Fibroblast of skin of right biceps (primary cell): ENCODE measurements at places on chromosomes 5 and 9.

- DNase-seq, result no peak
These were observed 10.1 kb downstream of the KCNV2 start for GRCh38 chr9:2727374-2727773.

- no peak for DNase-seq
These were observed 2.6 kb downstream of the AUH start for GRCh38 chr9:91359083-91359482.

- no peak for DNase-seq
These were observed 40.6 kb upstream of the COL5A1 start for GRCh38 chr9:134600836-134601638.

DNA sequence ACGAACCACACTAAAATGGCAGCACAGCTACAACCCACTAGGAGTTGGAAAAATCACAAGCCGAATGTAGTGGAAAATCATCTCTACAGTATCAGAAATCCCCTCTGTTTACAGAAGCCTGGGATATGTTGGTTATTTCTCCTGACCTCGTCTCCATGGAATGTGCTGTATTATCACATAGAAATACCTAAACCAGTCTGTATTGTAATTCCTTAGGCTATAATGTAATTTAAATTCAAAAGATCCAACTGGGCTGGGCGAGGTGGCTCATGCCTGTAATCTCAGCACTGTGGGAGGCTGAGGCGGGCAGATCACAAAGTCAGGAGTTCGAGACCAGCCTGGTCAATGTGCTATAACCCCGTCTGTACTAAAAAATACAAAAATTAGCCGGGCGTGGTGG, 244.8 kb upstream of the MPDZ start:
- DNase-seq, result peak; percentile 52

DNA sequence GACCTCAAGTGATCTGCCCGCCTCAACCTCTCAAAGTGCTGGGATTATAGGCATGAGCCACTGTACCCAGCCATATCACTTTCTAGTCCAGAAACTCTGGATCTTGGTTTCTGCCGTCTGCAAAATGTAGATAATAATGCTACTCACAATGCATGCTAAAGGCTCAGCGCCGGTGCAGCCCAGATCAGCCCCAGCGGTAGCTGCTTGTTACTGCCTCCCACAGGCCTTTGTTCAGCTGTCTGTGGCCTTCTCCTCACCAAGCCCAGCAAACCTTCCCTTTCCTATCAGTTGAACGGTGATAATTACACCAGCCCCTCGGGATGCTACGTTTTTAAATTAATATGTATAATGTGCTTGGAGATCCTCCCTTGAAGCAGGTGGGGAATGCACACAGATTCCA, 26.2 kb upstream of the MSX2 start:
- DNase-seq, result no peak

- no peak for DNase-seq
These were observed 426.3 kb upstream of the FAM174A start for GRCh38 chr5:100108883-100109282.

DNA sequence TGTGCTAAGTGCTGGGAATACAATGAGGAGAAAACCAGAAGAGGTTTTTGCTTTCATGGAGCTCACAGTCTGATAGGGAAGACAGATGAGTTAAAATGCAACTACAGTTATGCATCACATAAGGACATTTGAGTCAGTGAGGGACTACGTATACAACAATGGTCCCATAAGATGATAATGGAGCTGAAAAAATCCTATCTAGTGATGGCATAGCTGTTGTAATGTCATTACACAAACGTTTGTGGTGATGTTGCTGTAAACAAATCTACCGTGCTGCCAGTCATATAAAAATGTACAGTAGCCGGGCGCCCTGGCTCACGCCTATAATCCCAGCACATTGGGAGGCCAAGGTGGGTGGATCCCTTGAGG, 110.1 kb upstream of the RAD23B start:
- no peak for DNase-seq

DNA sequence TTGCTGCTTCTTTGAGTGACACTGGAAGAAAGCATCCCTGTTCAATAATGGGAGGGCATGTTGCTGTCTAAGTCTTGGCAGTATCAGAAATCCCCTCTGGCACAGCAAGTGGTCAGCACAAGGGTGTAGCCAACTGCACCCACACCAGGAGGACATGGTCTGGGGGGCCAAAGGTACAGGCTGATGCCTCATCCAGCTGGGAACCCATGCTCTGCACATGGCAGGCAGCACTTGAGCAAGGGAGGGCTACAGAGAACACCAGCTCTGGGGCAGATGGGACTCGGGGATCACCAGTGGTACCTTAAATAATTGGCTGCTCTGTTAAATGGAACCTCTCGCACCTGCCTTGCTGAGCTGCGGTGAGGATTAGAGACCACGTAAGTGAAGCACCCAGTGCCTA, 265.2 kb downstream of the SYK start:
- no peak for DNase-seq

DNA sequence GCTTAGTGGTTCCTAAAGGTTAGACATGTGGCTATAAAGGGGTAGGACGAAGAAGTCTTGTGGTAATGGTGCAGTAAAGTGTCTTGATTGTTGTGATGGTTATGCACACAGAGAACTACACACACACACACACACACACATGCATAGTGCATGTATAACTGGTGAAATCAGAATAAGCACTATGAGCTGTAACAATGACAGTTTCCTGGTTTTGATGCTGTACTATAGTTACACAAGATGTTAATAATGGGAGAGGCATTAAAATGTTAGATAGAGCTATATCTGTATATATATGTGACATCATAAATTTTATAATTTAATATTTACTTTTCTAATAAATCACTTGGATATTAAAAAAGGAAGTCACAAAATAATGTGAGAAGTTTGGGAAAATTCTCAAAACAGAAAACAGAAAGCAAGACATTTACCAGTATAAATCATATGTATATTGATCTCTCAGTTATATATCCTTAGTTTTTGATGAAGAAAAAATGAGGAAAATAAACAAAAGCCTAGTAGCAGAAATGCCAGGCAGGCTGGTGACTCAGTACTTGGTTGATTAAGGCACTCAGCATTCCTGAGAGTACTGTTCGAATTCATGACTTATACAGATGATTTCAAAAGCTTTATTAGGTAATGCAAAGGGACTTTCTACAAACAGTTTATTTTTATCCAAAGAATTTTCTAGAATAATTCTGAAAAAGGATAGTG, 350.5 kb upstream of the DAB2 start:
- DNase-seq, result peak; percentile 91

DNA sequence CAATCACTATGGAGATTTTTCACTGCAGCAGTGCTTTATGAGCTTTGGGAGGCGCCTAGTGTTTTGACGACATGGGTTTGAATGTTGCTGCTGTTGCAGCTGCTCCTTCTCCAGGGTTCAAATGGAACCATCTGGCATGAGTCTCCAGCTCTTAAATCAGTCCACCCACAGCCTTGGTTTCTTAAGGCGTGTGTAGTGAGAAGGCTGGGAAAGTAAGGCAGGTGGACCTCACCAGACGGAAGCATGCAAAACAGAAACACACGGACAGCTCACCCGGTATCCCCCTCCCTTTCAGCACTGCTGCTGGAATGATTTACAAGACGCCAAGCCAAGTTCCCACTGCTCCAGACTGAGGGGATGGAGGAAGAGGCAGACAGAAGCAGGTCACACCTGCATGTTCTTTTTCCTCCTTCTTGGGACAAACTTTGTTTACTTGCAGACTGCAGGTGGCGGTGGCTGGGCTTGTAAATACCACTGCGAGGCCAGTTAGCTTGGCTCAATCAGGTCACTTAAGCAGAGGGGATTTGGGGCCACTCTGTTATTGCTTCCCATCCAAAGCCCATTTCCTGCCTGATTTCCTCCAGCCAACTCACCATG, 47.4 kb downstream of the ADAM19 start:
- peak; percentile 16 for DNase-seq

DNA sequence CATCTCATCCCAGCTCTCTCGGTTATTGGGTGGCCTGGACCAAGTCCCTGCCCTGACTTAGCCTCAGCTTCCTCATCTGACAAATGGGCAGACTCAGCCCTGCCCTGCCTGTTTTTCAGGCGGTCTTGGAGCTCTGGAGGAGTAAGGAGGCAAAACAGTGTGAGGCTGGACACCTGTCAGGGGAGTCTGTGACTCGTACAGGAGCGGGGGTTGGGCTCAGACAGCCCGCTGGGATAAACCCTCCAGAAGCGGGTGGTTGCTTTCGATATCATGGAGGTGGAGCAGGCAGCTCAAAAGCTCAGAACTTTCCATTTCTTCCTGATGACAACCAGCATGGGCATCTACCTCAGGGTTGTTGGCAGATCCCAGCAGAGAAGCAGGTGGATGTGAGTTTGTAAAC, 72.9 kb upstream of the GGTA1 start:
- no peak for DNase-seq

DNA sequence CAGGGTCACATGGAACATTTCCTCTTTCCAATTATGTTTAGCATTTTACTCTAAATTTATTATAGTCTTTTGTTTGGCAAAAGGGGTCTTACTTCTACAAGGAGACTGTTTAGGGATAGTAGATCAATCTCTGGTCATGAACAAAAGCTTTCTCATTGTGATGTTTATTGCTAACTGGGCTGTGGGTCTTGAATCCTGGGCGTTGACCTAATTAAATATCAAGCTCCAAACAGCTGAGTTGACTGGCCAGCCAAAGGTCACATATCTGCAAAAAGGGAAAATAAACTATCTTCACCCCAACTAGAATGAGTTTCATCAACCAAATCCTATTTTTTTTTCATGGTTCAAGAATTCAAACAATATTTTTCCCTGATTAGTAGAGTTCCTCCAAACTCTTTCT, 245.4 kb upstream of the TUT7 start:
- DNase-seq, result no peak

DNA sequence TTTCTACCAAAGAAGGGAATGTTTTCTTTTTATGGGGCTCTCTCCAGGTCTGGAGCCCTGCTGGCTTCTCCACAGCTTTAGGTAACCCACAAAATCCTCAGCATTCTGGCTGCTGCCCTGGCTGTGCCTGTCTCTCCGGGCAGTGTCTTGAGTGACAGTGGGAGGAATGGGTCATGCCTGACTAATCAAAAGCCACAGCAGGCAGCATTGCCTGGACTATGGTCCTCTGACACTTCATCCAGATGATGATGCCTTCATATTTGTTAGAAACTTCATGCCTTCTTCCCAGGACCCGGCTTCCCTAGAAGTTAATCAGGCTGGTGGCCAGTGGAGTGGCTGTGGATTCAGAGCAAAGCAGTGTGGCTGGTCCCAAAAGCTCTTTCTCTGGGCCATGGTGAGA, 32.2 kb upstream of the TGFBI start:
- peak; percentile 73 for DNase-seq

GRCh38 chr5:171762903-171763302, 22.7 kb upstream of the SMIM23 start:
- no peak for DNase-seq

DNA sequence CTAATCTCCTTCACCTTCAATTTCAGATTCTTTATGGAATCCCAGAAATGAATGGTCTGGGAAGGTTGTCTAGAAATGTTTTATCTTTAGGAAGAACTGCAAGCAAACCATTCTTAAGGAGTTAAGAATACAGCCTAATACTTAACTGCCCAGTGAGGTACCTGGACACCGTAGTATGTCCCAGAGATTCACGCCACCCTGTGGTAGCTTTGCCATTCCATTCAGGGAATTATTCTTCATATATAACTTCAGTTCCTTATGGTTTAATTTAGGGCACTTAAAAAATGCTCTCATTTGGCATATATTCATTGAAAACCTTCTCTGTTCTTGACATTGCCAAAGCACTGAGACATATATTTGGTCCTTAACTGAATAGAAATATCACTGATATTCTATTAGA, 49.7 kb downstream of the ACTBL2 start:
- DNase-seq, result no peak

DNA sequence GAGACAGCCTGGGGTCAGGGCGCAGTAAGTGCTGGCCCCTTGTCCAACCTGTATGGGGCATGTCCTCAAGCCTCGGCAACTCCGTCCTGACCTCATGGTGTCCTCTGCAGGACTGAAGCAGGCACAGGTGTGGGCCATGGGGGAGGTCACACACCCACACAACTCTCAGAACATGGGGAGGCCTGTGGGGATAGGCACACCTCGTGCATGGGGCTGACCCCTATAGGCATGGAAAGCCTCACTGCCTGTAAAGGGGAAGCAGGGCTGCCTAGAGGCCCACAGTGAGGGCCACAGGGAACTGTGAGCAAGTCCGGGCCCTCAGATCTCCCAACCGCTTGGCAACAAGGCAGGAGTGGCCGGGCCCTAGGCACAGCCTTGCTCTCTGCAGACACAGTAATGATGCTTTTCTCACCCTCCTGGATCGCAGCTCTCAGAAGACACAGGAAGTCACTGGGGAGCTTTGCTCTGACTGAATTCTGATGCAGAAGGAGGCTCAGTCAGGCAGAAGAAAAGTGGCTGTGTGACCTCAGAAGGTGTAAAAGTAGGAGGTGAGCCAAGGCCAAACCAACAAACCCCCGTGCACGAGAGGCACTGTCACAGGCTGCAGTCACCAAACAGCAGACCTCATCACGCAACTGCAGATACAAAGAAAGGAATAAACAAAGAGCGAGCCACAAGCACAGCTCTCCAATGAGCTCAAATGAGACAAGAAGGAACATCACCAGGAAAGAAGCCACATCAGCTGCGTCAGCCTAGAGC, 5.4 kb downstream of the IPPK start:
- no peak for DNase-seq

- no peak for DNase-seq
These were observed 69.3 kb downstream of the DENND1A start for GRCh38 chr9:123860603-123861002.

DNA sequence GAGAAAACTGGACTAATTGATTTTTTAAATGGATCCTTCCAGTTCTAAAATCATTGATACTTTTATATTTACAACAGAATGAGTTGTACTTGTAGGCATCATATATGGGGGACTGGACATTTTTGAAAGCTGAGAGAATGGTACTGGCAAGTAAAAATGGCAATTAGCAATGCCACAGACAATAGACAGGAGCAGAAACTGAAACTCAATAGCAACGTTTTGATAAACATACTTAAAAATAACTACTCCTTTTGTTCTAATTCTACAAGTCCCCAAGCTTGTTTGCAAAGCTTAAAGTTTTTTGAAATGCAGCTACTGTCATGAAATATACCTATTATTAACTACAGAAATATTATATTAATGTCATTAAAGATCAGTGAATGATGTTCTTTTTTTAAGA, 52.8 kb upstream of the FBXL7 start:
- DNase-seq, result no peak

DNA sequence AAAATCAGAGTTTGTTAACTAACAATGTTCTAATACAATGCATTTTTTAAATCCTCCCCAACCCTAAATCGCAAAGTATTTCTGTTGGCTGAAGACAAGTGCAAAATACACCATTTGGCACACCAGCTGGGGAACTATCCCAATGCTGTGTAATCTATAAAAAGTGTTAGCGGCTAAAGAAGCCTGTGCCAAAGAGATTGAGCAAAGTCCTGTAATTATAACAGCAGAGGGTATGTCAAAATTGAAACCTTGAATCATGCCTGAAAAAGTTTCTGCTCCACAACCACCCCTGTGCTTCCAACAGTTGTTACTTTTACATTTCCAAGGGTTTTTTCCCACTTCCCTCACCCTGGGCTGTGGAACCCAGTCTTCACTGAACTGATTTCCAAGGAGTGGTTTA, 83.1 kb upstream of the PLPP6 start:
- no peak for DNase-seq

GRCh38 chr9:98797491-98797890, 1.1 kb upstream of the ANKS6 start:
- DNase-seq, result no peak
